ENCODE measurements at places on chromosomes 2 and 18.

GRCh38 chr2:953975-954686 lies 3.5 kb downstream of the SNTG2 start:
- DNase-seq: no peak

DNA sequence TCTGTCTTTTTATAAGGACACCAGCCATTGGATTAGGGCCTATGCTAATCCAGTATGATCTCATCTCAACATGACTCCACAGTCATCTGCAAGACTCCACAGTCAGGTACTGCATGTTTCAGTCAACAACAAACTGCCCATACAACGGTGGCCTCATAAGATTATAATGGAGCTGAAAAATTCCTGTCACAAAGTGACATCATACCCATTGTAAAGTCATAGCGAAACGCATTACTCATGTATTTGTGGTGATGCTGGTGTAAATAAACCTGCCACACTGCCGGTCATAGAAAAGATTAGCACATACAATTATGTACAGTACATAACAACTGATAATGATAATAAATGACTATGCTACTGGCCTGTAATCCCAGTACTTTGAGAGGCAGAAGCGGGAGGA lies 102.2 kb downstream of the TEX51 start:
- DNase-seq: no peak

DNA sequence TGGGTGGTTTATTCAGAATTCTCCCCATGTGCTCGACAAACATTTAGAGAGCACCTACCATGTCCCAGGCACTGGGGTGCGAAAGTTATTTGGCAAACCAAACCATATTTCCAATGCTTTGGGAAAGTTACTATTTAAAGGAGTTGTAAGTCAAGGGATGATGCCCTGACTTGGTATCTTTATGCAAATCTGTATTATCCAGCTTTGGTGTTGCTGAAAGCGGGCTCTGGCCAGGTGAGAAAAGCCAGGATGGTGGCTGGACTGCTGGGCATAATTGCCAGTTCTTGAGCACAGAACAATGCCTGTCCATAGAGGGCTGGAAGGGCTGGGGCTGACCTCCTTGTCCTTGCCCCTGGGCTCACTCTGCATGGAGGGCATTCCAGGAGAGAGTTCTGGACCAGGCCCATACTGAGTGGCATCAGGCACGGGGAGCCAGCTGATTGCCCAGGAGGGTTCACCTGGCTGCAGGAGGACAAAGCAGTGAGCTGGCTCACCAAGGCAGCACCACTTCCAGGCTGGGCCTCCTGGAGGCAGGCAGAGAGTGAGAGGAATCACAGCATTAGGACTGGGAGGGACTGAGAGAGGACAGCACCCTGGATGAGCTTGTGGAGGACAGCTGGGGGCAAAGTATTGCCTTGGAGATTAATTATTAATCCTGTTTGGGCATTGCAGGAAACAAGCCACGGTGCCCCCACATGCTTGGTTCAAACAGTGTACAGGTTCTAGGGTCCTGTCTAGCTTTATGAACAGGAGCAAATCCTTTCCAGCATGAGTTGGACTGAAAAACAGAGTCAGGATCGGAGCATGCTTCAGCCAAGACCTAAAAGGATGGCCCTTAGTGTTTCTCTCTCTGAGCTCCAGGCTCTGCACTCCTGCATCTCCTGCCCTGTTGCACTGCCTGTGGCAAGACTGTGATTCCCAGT lies 7.1 kb downstream of the KHK start:
- no peak for DNase-seq

GRCh38 chr2:37871456-37872191 lies 53.5 kb upstream of the RMDN2 start:
- no peak for DNase-seq

- no peak for DNase-seq
These were observed 256.6 kb downstream of the VAPA start for GRCh38 chr18:10170375-10170774.

DNA sequence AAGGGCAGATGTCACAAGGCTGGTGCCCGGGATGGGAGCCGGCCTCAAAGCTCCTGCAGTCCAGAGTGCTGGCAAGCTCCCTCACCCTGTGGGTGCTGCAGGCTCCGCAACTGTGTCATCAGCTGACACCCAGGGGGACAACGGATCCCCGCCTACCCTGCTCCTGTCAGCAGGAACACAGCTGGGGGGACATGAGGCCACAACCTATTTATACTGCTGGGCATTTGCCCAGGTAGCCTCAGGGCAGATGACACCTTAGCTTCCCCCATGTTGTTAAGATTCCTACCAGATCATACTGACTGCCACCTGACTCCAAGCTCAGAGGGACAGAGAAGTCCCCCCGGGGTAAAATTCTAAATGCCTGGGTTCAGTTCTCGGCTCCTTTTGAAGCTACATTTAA lies 1.2 kb downstream of the ANKRD23 start:
- DNase-seq: no peak

GRCh38 chr2:33457556-33458247 lies 18.7 kb upstream of the RASGRP3 start:
- DNase-seq: no peak

DNA sequence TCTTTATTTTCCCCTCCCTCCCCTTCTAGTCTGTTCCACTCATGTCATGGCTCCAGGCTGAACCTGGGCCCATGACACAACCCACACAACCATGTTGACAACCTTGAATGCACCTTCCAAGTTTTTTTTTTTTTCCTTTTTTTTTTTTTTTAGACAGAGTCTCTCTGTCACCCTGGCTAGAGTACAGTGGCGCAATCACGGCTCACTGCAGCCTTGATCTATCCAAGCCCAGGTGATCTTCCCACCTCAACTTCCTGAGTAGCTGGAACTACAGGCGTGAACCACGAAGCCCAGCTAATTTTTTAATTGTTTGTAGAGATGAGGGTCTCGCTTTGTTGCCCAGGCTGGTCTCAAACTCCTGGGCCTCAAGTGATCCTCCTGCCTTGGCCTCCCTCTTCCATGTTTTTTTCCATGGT lies 21.9 kb upstream of the ROCK2 start:
- no peak for DNase-seq

DNA sequence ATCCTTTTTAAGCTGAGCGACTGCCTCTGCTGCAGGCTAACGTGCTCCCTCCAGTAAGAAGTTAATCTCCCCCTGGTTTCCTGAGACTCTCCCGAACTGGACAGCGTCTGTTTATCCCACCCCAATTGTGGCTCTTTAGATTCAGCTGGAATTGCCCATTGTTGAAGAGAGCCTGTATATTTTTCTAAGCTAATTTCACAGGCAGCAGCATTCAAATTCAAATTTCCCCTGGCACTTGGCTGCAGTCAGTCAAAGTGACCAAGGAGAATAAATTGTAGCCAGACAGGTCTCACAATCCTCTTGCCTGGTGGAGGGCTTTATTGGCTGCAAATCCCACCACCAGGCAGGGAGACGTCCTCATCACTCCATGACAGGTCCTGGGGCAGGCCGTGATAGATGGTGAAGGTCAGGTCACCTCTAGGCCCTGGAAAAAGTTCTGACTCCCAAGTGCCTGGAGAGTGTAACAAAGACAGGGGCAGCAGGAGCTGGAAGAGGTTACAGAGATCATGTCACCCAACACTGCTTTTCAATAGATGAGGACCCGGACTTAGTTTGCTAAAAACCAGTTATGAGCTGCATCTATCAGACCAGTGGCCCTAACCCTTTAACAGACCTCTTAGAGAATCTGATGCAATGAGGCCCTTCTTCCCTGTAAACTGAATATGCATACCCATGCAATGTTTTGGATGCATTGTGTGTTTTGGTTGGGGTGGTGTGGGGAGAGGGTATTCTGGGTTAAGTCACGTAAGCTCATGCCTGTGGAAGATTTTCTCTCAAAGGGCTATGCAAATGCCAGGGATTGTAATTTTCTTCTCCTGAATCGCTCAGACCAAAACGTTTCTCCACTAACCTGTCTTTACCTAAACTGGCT lies 32.3 kb upstream of the C18orf32 start:
- no peak for DNase-seq

- no peak for DNase-seq
These were observed 1.5 kb downstream of the DLX2 start for GRCh38 chr2:172100935-172101820.
